HFF-Myc (cell line): ENCODE measurements at places on chromosomes 5 and 9.

DNA sequence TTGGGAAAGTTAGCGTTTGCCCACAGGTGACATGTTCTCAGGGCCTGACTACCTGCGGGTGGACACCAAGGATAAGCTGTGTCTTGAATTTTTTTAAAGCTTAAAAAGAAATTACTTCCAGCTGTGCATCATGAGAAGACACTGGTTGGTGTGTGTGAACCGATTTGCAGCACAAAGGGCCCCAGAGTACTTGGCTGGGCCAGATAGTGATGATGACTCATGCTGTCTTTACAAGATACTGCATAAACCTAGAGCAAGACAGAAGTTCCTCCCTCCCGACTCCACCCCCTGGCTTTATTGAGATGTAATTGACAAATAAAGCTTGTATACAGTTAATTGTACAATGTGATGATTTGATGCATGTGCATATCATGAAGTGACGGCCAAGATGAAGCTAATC, 212.8 kb downstream of the NXNL2 start:
- DNase-seq: peak; percentile 92

DNA sequence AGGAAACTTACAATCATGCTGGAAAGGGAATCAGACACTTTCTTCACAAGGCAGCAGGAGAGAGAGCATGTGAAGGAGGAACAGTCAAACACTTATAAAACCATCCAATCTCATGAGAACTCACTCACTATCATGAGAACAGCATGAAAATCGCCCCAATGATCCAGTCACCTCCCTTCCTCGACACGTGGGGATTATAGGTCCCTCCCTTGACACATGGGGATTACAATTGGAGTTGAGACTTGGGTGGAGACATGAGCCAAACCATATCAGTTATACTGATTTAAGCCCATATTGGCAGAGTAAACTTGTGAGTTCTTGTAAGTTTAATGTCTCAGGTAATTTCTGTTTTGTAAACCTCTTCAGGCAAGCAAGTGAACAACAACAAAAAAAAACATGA, 70.8 kb downstream of the ERAP1 start:
- no peak for DNase-seq

DNA sequence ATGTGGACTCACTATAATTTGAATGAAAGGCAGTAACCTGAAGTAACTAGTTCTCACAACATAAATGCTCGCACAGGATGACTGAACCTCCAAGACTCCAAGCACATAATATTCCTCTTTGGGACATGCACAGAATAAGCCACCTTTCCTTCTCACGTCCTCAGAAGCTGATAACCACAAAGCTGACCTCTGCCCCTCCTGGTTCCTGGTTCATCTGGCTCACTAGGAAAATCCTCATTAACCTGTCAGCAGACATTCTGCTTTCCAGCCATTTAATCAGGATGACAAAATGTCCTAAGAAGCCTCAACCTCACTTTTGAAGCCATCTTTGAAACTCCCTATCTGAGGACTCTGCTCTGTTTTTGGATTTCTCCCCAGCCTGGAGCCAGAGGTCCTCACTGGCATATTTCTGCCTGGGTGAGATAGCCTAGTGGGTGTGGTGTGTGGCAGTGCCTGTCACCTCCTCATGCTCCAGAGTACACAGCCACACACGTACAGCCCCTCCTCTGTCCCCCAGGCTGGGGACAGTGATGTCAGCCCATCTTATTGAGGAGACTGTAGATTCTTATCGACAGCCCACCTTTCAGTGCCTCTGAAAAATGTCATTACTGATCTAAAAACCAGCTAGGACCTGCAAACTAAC, 10.3 kb downstream of the ANKH start:
- no peak for DNase-seq

- no peak for DNase-seq
These were observed 783 bp upstream of the ZFR start for GRCh38 chr5:32445287-32445758.

- DNase-seq: peak; percentile 64
These were observed 102.4 kb downstream of the ROR2 start for GRCh38 chr9:91847581-91848091.

GRCh38 chr5:154435226-154435625, 10.6 kb upstream of the SAP30L start:
- no peak for DNase-seq

DNA sequence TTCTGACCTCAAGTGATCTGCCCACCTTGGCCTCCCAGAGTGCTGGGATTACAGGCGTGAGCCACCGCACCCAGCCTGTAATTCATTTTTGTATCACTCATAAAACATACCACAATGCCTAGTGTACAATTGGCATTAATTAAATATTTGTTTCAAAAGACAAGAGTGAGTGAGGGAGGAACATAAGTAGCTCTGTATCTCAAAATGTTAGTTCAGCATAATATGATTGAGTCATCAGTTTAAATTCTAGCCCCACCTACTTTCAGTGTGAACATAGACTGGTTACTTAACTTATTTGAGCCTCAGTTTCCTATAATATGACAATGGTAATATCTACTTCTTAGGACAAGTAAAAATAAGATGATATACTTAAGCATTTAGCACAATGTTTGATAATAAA, 26.9 kb downstream of the INVS start:
- DNase-seq: no peak

DNA sequence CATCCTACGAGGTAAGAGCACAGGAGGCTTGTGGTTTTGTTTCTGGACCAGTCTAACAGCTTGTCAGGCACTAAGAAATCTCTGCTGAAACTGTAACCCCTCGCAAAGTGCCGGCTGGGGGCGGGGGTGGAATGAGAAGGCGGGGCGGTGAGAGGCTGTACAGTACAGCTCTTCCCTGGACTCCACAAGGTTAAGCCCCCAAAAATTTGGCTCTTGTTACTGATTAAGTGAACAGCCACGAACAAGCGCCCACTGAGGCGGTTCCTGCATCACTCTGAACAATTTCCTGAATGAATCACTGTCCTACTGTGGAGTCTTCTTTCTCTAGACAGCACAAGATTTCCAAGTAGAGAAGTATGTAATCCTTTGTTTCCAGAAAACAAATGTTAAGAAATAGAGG, 6.8 kb downstream of the FBP2 start:
- no peak for DNase-seq

- DNase-seq: no peak
These were observed 136.3 kb downstream of the ASTN2 start for GRCh38 chr9:117278471-117279035.
